Osteoblast (primary cell): ENCODE measurements at places on chromosomes 4 and X.
A peak's percentile ranks its signal among the peaks of the same experiment; 100 is the strongest.

GRCh38 chr4:126513596-126513995 is 1119.2 kb upstream of the INTU start:
- no peak for DNase-seq

DNA sequence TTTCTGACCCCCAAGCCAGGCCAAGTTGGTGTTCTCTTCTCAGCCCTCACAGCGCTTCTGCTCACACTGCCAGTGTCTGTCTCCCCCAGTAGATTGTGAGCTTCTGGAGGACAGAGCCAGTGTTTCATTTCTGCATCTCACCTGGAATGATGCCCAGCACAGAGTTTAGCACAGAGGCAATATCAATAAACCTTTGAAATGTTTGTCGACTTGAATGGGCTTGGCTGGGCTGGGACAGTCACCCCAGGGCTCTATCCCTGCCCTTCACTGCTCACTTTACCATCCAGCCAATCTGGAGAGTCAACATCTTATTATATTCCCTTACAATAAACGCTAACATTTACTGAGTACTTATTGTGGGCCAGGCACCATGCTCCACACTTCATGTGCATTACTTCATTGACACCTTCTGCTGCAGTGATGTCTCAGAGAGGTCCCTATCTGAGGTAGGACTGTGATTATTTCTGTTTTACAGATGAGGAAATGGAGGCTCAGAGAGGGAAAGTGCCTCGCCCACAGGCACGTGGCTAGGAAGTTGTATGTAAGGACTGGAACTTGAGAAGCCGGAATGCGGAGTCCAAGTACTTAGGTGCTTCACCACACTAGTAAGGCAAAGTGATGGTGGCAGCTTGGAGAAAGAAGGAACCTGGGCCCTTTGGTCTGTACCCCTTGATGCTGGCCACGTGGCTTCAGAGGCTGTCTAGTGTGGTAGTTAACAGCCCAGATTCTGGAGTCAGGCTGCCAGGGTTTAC is 19.5 kb downstream of the EFNB1 start:
- peak; percentile 67 for DNase-seq

DNA sequence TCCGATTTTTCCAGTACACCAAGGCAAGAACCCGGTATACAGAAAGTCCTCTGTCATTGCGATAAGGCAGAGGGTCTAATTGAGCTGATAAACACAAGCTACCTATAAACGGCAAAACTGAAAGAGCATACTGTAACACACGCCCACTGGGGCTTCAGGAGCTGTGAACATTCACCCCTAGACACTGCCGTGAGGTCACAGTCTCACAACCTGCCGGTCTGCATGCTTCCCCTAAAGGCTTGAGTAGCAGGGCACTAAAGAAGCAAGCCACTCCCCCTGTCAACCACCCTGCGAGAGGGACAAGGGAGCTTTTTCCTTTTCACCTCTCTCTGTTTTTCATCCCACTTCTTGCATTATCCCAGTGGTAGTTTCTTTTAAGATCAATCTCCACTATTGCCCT is 22.4 kb upstream of the F9 start:
- no peak for DNase-seq

DNA sequence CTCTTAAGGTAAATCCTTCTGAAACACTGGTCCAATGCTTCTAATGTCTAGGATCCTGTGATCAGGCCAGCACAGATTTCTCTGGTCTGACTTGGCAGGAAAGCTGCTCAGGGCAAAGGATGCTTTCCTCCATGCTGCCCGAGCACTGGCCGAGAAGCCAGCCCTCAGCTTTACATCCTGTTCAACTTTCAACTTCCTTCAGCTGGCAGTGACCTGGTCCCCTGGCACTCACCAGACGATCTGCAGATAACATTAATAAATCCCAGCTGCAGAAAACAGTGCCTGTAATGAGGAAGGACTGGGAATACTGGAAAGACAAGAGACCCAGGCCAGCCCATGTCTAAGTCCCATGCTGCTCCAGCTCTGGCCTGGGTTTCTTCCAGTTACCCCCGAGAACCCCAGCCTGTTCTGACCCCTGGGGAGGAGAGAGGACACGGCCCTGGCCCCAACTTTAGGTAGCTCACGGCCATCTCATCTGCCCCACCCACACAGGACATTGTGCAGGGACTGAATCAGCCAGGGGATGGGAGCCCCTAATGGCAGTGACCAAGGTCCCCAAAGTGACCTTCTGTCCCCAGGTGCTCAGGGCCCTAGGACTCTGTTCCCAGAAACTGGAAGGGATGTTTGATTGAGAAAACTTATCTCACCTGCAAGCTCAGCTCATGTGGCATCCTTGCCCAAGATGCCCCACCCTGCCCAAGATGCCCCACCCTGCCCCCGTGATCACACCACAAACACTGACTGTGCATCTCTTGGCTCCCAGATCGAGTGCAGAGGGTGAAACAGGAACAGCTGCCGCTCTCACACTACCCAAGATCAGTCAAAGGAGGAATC is 28.0 kb downstream of the JAKMIP1 start:
- peak; percentile 27 for DNase-seq

DNA sequence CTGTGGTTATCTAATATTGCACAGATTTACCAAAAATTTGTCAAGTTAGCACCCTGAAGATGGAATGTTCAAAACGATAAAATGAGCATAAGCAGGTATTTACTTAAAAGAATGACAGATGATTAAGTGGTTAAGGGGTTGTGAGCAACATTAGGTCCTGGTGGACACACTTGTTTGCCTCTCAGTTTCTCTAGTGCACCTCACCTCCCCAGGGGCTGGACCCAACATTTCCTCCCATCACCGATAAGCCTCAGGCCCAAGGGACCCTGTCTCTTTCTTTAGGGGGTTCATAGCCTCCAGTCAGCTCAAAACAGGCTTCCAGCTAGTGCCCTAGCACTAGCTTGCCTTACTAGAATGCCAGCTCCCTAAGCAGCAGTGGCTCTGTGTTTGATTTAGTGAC is 88.0 kb downstream of the ATP11C start:
- no peak for DNase-seq

GRCh38 chr4:125043486-125043885 is 271.3 kb upstream of the FAT4 start:
- DNase-seq: no peak

GRCh38 chrX:108285356-108285755 is 152.9 kb downstream of the COL4A6 start:
- DNase-seq: no peak

GRCh38 chrX:126164226-126164625 is 1.9 kb downstream of the DCAF12L2 start:
- no peak for DNase-seq

- DNase-seq: no peak
These were observed 63.2 kb upstream of the MCUB start for GRCh38 chr4:109496875-109497274.

GRCh38 chr4:85496933-85497332 is 22.0 kb downstream of the ARHGAP24 start:
- DNase-seq: no peak

GRCh38 chr4:99390055-99390454 is 37.5 kb upstream of the ADH1C start:
- no peak for DNase-seq

DNA sequence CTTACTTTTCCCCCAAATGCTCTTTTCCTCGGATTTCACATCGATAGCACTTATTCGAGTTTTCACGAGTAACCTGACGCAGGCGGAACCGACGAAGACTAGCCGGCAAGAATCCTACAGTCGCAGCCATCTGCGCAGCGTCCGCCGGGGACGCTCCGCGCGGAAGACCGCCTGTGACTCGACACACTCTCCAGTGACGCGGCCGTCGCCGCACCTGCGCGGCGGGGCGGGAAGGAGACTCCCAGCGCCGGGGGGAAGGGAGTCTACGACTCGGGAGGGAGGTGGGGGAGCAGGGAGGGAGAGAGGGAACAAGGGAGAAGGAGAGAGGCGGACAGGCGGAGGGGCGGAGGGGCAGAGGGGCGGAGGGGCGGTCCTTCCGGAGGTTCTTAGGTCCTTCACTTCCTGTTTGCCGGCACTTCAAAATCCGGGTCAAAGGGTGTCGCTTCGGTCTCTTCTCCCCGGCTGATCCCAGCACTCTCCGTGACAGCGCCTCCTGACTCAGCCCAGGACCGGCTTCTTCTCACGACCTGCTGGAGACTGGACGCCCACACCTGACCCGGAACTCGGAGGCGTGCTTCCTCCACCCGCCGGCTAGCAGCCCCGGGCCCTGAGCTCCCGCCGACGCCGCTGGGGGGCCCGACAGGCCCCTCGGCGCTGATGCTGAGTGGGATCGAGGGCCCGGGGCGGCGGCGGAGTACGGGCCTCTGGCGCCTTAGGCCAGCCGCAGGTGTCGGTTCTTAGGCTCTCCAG is at the start of gene USP38:
Gene USP38 (plus strand): TSS at position 415 of the 750 bp plus-strand sequence. CDS start 534 bp downstream, outside the sequence.
- peak; percentile 89 for DNase-seq

DNA sequence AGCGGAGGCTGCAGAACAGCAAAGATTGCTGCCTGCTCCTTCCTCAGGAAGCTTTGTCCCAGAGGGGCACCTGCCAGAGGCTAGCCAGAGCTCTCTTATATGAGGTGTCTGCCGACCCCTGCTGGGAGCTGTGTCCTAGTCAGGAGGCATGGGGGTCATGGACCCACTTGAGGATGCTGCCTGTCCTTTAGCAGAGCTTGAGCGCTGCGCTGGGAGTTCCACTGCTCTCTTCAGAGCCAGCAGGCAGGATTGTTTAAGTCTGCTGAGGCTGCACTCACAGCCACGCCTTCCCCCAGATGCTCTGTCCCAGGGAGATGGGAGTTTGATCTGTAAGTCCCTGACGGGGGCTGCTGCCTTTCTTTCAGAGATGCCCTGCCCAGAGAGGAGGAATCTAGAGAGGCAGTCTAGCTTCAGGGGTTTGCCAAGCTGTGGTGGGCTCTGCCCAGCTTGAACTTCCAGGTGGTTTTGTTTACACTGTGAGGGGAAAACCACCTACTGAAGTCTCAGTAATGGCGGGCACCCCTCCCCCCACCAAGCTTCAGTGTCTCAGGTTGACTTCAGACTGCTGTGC is 10.9 kb downstream of the DCK start:
- DNase-seq: no peak

GRCh38 chrX:49919617-49920016 is 2.8 kb upstream of the CLCN5 start:
- peak; percentile 36 for DNase-seq

- peak; percentile 23 for DNase-seq
These were observed 130.8 kb downstream of the CPZ start for GRCh38 chr4:8723222-8723980.
